NCI-H2171 (cell line): ENCODE measurements at places on chromosomes 5 and 9.

DNA sequence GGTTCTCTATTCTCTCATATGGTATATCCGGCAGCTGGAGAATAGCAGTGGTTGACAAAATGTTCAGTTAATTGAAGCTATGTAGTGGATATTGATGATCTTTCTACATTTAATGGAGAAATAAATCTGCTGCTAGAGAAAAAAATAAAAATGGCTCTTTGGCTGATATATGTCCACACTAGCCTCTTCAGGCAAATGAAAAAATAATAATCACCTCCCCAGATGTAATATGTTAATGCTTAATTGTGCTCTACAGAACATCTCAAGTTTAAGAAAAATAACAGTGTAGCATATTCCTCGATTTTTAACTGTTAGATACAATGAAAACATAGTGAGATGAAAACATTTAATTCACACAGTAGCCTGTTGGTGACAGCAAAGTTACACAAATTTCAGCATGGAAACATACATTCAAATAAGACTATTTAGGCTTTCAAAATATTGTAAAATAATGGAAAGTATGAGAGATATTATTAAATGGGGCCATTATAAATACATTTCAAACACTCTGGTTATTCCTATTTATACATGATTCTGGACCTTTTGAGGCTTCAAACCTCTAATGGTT is 543.0 kb downstream of the MAT2B start:
- no peak for DNase-seq

GRCh38 chr9:70127540-70128416 is 84.1 kb downstream of the MAMDC2 start:
- no peak for DNase-seq

- no peak for DNase-seq
These were observed 77.9 kb downstream of the CTSL start for GRCh38 chr9:87803623-87804345.

- DNase-seq = no peak
These were observed 202.2 kb downstream of the NFIB start for GRCh38 chr9:14111696-14112095.
